ENCODE measurements at places on chromosomes 5 and 9.

DNA sequence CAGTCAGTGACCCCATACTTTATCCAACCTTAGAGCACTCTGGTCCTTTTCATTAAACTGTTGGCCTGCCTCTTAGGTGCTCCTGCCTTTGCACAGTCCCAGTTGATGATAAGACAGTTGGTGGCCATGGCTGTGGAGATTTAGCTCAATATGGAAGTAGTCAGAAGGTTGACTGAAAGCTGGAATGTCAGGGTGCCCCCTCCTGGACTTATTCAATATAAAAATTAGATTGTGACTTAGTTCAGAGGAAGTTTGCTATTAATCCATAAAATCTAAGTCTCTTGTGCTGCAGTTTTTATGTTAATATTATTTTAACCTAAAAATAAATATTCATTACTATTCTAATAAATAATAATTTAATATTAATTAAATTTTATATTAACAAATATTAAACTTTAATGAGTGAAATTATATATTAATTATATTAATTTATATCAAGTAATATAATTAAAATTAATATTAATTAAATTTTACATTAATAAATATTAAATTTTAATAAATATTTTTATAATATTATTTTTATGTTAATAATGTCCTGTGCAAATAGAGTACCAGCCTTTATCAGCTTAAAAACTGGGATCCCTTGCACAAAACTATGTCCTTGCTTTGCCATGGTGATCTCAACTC, 77.7 kb upstream of the ADAMTSL1 start:
- DNase-seq: no peak

DNA sequence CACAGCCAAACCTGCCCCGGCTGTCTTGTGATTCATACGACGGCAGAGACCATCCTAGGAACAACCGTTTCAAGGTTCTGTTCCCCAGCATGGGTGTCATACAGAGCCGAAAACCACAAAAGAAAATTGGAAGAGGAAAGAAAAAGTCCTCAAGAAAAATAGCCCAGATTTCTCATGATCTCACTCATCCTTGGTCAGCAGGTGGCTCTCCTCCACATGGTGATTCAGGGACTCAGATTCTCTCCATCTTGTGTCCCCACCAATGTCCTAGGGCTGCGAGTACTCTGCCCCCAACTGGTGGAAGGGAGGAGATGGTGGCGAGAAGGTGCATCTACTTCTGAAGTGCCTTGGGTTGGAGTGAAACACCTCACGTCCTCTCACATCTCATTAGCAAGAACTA, 25.6 kb downstream of the PDZD2 start:
- no peak for DNase-seq

DNA sequence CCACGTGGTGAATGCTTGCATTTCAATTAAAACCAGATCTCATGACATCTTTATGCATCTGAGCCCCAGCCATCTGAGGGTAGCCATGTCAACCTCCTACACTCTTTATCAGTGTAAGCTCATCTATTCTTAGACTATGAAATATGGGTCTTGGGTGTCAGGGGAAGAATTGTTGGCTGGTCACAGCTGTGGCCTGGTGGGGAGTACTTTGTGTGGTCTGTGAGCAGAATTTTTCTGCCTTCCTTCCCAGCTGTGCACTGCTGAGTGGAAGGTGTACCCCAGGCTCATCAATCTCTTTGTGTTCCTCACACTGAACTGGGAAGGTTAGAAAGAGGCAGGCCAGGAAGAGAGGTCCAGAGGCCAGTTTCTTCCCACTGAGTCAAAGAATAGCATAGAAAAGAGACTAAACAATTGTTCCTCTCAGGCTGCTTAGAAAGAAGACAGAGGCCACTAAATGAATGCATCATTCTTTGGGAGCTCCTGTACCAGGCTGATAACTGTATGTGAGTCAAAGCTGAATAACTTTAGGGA, 202.7 kb upstream of the RGMB start:
- DNase-seq: no peak

GRCh38 chr5:29114331-29114768, 2076.0 kb upstream of the CDH9 start:
- no peak for DNase-seq

DNA sequence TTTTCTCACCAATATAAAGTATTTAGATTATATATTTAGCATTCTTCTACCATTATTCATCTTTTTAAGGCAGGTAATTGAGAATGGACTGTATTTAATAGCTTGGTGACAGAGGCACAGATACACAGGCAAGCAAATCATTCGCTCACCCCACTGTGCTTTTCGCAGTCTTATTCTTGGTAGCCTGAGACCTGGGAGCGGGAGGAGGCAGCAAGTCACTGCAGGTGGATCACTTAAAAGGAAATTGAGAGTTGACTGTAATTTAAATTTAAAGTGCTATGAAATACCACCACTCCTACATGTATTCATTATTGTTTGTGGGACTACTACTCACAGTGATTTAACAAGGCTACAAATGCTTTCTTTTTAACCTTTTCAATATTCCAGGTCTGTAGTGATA, 9.7 kb downstream of the RICTOR start:
- DNase-seq: no peak

DNA sequence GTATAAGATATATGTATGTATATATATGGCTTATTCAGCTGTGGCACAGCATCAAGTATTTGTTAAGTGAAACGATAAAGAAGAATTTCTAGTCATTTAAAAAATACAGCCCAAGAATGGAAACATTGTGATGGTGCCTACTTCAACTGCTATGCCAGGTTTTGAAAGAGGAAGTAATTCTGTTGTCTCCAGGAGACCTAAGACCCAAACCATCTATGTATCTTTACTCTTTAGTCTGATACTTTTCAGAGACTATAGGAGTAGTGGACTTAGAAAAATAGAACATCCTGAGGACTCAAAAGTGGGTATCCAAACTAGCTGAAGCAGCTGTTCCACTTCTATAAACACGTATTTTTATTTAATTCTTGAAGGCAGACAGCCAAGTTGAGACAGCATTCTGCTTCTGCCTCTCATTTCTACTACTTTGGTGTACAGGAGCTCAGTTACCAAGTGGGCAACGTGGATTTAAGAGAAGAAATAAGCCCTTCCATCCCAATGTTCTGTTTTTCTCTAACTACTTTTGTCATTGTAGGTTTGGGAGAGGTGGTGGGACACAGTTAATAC, 110.7 kb downstream of the RPS23 start:
- no peak for DNase-seq

DNA sequence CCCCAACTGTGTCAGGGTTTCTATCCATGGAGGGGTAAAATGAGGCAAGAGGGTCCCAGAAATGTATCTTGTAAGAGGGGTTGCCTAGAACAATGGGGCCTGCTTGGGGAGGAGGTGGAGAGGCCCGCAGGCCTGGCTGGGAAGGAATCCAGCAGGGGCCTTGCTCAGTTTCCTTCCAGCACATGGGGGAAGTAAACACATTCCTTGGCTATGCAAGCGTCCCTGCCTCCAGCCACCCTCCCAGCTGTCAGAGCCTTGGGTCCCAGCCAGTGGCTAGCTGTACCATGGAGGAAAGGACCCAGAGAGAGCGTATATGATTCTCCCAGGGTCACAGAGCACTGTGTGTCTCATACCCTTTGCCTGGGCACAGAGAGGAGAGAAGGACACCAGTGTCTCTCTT, 71.1 kb upstream of the IL17B start:
- DNase-seq: no peak

- no peak for DNase-seq
These were observed 156.2 kb upstream of the SLC44A1 start for GRCh38 chr9:105087910-105088898.

DNA sequence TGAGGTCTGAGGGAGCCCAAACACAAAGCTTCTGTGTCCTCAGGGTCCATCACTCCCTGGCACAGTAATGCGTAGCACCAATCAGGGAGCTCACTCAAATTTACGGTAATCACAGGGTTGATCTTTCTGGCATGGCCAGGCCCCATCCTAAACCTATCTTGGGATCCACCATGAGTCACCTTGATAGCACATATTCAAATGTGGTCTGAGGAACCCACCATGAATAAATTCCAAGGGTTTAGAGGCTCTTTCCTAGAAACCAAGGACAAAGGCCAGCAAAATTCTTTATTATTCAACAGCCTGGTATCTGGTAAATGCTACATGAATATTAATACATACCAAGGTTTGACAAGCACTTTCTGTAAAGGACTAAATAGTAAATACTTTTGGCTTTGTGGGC, 254.5 kb downstream of the TLR4 start:
- DNase-seq: no peak

- peak; percentile 4 for DNase-seq
These were observed 138.4 kb downstream of the LHFPL2 start for GRCh38 chr5:78509884-78510769.

- DNase-seq: no peak
These were observed 285.7 kb downstream of the CHSY3 start for GRCh38 chr5:130189961-130190360.

- DNase-seq: no peak
These were observed 15.2 kb downstream of the ENHO start for GRCh38 chr9:34507556-34507955.

DNA sequence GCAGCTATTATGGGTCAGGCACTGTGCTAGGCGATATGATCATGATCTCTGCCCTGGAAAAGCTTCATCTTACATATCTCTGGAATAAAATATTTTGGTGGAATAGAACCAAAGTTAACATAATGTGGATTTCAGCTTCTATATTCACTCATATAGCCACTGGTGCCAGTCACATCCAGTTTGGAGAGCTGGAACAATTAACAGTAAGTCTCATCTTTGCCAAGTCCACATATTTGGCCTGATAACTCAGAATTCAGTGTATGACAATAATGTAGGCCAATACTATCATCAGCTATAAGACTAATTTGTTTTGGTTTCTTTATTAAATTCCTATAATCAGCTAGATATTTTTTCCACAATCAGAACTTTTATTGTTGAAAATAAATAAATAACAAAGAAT, 5.9 kb upstream of the FAM13B start:
- no peak for DNase-seq

DNA sequence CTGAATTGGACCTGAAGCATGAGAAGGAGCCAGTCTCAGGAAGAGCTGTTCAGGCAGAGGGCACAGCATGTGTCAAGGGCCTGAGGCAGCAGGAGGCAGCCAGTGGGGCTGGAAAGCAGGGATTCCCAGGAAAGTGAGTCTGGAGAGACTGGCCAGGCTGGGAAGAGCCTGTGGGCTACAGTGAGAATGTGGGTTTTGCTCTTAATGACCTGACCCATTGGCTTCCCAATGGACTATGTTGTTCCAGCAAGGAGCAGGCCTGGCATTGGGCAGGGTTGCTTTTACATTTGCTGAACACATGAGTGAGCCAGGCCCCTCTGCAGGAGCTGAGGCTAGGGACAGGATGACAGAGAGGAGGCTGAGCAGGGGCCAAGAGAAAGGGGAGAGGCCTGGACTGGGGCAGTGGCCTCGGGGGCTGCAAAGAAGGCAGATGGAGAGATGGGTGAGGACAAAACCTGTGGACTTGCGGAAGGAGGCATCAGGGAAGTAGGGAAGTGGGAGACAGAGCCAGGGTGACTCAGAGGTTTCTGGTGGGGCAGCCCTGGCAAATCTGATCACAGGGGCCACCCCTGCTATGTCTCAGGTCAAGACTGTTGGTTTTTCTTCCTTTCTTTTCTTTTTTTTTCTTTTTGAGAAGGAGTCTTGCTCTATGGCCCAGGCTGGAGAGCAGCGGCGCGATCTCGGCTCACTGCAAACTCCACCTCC, 65.9 kb upstream of the NEK6 start:
- DNase-seq: no peak

DNA sequence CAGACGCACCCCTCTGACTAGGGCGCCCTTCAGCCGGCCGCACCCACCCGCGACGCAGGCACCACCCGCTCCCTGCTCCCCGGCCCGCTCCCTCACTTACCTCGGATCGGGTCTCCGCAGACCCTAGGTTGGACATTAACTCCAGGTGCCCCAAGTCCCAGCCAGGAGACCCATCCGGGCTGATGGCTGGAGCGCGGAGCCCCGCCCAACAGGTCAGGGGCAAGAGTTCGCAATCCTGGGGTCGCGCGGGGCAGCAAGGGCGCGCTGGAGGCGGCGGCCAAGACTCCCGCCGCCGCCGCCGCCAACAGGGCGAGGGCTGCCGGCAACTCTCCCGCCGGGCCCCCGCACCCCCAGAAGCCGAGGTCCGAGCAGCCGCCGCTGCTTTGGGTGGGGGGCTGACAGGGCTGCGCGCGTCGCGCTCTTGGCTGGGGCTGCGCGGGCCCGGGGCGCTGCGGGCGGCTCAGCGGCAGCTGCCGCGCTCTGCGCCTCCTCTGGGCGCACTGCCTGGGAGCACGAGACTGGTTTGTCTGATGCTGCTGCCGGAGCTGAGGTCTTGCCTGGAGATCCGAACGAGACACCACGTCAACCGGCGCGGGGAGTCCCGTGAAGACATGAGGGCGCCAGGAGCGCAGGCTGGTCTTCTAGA, at the start of gene GDNF:
GDNF (minus strand) TSS at position 635 of the 646 bp plus-strand sequence. CDS start 5,245 bp downstream, outside the sequence.
- DNase-seq: no peak

DNA sequence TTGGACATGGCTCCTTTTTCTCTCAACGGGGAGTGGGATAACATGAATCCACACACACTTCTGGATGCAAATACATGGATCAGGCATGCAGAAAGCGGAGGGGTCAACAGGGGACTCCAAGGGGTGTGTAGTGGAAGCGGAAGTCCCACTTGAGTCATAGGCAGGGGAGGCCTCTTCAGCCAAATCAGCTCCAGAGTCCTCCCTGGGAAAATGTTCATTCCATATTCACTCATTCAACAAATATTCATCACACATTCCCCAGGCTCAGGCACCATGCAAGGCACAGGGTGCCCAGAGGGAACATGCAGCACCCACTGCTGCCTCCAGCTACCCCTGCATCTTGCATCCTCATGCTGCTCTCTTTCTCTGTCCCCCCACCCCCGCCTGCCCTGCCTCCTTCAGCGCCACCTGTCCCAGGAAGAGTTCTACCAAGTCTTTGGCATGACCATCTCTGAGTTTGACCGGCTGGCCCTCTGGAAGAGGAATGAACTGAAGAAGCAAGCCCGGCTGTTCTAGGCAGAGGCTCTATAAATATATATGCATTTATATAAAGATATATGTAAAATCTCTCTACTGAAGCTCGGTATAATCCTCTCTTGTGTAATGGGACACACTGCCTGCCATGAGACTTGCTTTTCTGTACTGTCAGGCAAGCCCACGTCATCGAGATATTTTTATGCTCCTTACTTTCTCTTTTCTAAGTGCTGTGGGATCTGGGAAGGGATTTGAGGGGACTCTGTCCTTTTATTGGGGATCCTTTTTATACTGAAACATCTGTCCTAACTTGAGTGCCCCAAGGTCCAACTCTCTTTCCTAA, 13.6 kb upstream of the AFAP1L1 start:
- no peak for DNase-seq

DNA sequence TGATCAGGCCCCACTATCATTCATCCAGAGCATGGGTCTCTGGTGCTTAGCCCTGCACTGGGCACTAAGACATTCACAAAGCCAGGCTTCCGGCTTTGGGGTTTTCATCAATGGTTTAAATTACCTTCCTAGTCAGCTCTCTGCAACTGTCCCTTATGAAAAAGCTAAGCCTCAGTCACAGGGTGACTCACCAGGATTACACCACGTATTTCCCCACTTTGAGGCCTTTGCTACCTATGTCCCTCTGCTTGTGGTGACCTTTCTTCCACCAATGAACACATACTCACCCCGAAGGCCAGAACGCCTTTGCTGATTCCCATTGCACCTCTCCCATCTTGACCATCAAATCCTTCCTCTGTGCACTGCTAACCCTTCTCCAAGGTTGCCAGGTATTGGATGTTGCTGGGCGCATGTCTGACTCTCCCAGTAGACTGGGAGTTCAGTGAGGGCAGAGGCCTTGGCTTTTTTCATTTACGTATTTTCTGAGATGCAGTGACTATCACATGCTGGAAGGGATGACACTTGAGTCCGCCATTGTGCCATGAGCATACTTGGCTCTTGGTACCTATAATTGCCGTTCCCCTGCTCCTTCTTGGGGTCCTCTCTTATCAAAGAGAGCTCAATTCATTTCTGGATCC, 58.7 kb upstream of the TNFSF8 start:
- no peak for DNase-seq

Measured in T-helper 1 cell (primary cell).